H9 (cell line): ENCODE measurements at places on chromosomes 2 and 18. TPM values are rescaled to one million over a fixed set of nuclear protein-coding genes. Genes with fewer than 3 reads are reported as not detected.

The TWIST2 gene
- total RNA-seq = 0.22 and 0.33 TPM in 2 replicates

GRCh38 chr2:29192526-29192925 is 77.3 kb downstream of the CLIP4 start:
- peaks cover 2% of the 10 kb centered on the region; the same call in 1 of the 3 replicates for H3K36me3 ChIP-seq
- no peaks in the 10 kb centered on the region for H3K27me3 ChIP-seq
- DNase-seq = no peak
- no peaks in the 10 kb centered on the region for H3K4me1 ChIP-seq
- H3K4me3 ChIP-seq = no peak overlapping the region

The HAAO gene
- 5.3 and 6.6 TPM in 2 replicates for total RNA-seq

The RAB17 gene
- total RNA-seq = 25.9 and 31.9 TPM in 2 replicates

DNA sequence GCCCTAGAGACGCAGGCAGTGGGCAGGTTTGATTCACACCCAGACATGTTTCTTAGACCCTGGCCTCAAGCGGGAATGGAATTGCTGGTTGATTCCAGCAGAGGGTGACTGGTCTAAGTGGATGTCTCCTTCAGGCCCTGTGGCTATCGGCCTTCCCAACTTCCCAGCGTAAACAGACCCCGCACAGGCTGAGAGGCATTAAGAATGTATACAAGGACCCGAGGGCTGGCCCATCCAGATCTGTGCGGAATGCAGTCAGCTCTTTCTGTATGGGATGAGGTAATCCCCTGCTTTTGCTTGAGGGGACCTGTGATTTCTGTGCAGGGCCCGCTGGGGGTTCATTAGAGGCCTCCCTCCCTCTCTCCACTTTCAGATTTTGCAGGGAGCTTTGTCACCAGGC is 6.5 kb downstream of the ACKR3 start:
- H3K4me1 ChIP-seq = peaks cover 2% of the 10 kb centered on the region; the same call in 1 of the 2 replicates
- DNase-seq = peak; percentile 53
- H3K4me3 ChIP-seq = no peak overlapping the region
- peaks cover 9% of the 10 kb centered on the region for H3K36me3 ChIP-seq
- no peak overlapping the region for H3K27ac ChIP-seq

The APOB gene
- 0.26 TPM in 2 replicates for total RNA-seq

GRCh38 chr2:43005245-43005974 is 213.0 kb upstream of the HAAO start:
- H3K27me3 ChIP-seq = no peaks in the 10 kb centered on the region
- no peaks in the 10 kb centered on the region for H3K4me1 ChIP-seq
- no peak overlapping the region for H3K27ac ChIP-seq
- H3K4me3 ChIP-seq = no peak overlapping the region
- DNase-seq = no peak

DNA sequence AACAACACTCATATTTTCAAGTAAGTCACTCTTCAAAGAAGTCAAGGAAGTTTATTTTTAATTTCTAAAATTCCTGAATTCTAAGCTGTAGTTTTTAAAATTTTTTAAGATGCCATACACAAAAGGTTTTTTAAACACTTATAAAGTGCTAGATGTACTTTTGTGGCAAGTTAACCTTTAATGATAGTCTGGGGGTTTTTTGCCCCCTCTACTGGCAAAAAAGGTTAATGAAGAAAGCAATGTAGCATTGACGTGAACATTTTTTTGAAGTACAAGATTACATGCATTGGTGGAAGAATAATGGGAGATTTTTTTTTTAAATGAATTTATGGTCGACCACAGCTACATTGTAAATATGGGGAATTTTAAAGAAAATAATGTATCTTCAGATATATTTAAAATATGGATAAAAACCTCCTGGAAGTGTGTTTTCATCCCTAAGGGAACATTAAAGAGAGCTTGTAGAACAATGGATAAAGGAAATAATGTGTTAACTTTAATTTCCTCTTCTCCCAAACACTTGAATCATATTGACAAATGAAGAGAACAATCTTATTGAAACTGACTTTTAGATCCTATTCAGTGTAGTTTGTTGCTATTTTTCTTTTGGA is 12.6 kb downstream of the ITPRID2 start:
- H3K27ac ChIP-seq = no peak overlapping the region
- peaks cover 6% of the 10 kb centered on the region; the same call in 2 of the 3 replicates for H3K36me3 ChIP-seq
- H3K4me3 ChIP-seq = no peak overlapping the region

The HJURP gene
- total RNA-seq = 49.7 and 52.6 TPM in 2 replicates

GRCh38 chr2:11995456-11995855 is 249.0 kb downstream of the LPIN1 start:
- H3K4me3 ChIP-seq = no peak overlapping the region
- H3K27me3 ChIP-seq = no peaks in the 10 kb centered on the region
- H3K4me1 ChIP-seq = no peaks in the 10 kb centered on the region
- no peak overlapping the region for H3K27ac ChIP-seq
- peaks cover 6% of the 10 kb centered on the region for H3K36me3 ChIP-seq

GRCh38 chr2:3386448-3386958 is 7.0 kb downstream of the TRAPPC12 start:
- no peaks in the 10 kb centered on the region for H3K4me1 ChIP-seq
- no peaks in the 10 kb centered on the region for H3K27me3 ChIP-seq
- no peak for DNase-seq
- H3K4me3 ChIP-seq = no peak overlapping the region

GRCh38 chr2:37851428-37851827 is 73.7 kb upstream of the RMDN2 start:
- H3K4me3 ChIP-seq = no peak overlapping the region
- H3K36me3 ChIP-seq = no peaks in the 10 kb centered on the region
- H3K27me3 ChIP-seq = no peaks in the 10 kb centered on the region

- no peak overlapping the region for H3K27ac ChIP-seq
- DNase-seq = no peak
- no peak overlapping the region for H3K4me3 ChIP-seq
- H3K36me3 ChIP-seq = peaks cover 6% of the 10 kb centered on the region; the same call in 1 of the 2 replicates
Observed at GRCh38 chr2:45460825-45461224, 150.2 kb downstream of the SRBD1 start.

The SDC1 gene
- total RNA-seq = 22.3 and 25.1 TPM in 2 replicates

DNA sequence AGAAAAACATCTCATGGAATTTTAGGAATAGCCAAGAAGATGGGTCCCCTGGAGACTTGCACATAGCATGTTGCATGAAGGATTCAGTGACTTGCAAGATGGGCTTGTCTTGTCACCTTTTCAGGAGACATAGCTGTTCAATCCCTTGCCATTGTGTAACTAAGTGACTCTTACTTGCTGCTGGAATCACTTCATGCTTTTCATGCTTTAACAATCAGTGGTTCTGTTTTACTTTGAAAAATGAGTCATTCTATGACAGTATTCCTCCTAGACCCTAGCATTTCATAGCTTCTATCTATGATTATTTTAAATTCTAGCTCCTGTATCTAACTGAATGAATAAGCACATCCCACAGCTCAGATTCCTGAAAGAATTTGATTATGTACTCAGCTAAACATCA is 2.8 kb downstream of the KYNU start:
- no peaks in the 10 kb centered on the region for H3K4me1 ChIP-seq
- no peak for DNase-seq
- peaks cover 2% of the 10 kb centered on the region; the same call in 1 of the 3 replicates for H3K36me3 ChIP-seq
- no peak overlapping the region for H3K4me3 ChIP-seq
- no peaks in the 10 kb centered on the region for H3K27me3 ChIP-seq

The SULT1C2 gene
- total RNA-seq = 1.6 and 2.2 TPM in 2 replicates

GRCh38 chr18:13198701-13199100 is 19.9 kb upstream of the LDLRAD4 start:
- no peaks in the 10 kb centered on the region for H3K4me1 ChIP-seq
- no peaks in the 10 kb centered on the region for H3K27me3 ChIP-seq
- peaks cover 13% of the 10 kb centered on the region for H3K36me3 ChIP-seq
- no peak overlapping the region for H3K27ac ChIP-seq

The LHCGR gene
- total RNA-seq = 0.33 and 0.44 TPM in 2 replicates

The PJVK gene
- total RNA-seq = 4.0 and 4.7 TPM in 2 replicates

The RUFY4 gene
- 0.44 and 0.66 TPM in 2 replicates for total RNA-seq

- H3K27ac ChIP-seq = no peak overlapping the region
- H3K36me3 ChIP-seq = no peaks in the 10 kb centered on the region
- no peaks in the 10 kb centered on the region for H3K4me1 ChIP-seq
- no peaks in the 10 kb centered on the region for H3K27me3 ChIP-seq
Observed at GRCh38 chr2:30222031-30222430, 9.3 kb upstream of the LBH start.

The ASAP2 gene
- total RNA-seq = 11.0 and 12.6 TPM in 2 replicates

DNA sequence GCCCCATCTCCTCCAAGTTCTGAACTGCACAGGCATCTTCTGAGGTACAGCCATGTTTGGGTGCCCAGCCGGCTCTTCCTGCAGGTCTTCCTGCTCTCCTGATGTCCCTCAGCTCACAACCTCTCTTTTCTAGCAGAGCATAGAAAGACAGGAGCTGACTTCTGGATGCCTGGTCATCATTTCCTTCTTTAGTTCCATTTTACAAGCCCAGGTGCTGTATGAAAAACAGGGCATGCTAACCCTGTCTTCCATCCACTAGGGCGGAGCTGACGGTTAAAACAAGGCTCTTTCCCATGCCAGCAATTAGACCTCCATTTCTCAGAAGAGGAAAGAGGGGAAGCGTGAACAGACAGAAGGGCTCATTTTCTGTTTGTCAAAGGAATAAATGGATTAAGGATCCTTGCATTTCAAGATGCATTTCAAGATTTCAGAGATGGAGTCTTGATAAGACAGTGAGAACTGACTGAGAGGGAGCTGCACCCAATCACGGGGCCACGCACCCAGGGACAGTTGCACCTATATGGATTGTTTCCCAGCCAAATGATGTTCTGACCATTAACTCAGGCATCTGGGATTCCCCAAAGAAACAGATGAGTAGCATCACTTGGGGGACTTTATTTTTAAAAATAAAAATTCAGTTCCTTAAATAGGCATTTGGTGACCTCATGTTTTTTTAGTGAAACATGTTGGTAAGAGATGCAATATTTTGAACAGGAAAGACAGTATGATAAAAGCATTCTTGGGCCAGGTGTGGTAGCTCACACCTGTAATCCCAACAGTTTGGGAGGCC is 45.8 kb upstream of the EML6 start:
- H3K4me1 ChIP-seq = no peaks in the 10 kb centered on the region
- no peak for DNase-seq
- H3K4me3 ChIP-seq = no peak overlapping the region
- H3K36me3 ChIP-seq = no peaks in the 10 kb centered on the region
- no peaks in the 10 kb centered on the region for H3K27me3 ChIP-seq

- H3K4me1 ChIP-seq = peaks cover 4% of the 10 kb centered on the region; the same call in 1 of the 2 replicates
- no peak overlapping the region for H3K4me3 ChIP-seq
- DNase-seq = no peak
- H3K36me3 ChIP-seq = no peaks in the 10 kb centered on the region
- H3K27me3 ChIP-seq = no peaks in the 10 kb centered on the region
Observed at GRCh38 chr2:129481306-129482219, 497.9 kb upstream of the RAB6C start.

- no peak overlapping the region for H3K27ac ChIP-seq
- peaks cover 9% of the 10 kb centered on the region for H3K36me3 ChIP-seq
- peaks cover 20% of the 10 kb centered on the region; the same call in 1 of the 2 replicates for H3K27me3 ChIP-seq
- H3K4me1 ChIP-seq = no peaks in the 10 kb centered on the region
- DNase-seq = no peak
Observed at GRCh38 chr2:109098921-109099273, 30.1 kb upstream of the SH3RF3 start.

DNA sequence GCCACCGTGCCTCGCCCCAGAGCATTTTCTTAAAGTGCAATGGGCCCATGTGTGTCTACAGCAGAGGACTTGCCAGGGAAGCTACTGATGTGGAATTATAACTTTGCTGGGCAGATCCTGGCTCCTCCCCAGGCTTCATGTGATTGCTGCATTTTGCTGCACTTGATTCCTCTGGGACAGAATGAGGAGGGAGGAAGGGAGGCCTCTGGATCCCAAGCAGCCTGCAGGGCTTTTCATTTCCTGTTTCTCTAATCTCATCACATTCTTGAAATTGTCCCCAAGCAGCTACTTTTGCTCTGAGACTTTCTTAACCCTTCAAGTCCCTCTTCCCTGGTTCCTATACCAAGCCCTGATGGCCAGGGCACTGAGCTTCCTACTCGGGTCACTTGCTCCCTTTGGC is 134.4 kb upstream of the SEC11C start:
- no peaks in the 10 kb centered on the region for H3K36me3 ChIP-seq
- peaks cover 5% of the 10 kb centered on the region; the same call in 1 of the 2 replicates for H3K4me1 ChIP-seq
- no peak overlapping the region for H3K27ac ChIP-seq
